ENCODE measurements at places on chromosomes 6 and 20.

DNA sequence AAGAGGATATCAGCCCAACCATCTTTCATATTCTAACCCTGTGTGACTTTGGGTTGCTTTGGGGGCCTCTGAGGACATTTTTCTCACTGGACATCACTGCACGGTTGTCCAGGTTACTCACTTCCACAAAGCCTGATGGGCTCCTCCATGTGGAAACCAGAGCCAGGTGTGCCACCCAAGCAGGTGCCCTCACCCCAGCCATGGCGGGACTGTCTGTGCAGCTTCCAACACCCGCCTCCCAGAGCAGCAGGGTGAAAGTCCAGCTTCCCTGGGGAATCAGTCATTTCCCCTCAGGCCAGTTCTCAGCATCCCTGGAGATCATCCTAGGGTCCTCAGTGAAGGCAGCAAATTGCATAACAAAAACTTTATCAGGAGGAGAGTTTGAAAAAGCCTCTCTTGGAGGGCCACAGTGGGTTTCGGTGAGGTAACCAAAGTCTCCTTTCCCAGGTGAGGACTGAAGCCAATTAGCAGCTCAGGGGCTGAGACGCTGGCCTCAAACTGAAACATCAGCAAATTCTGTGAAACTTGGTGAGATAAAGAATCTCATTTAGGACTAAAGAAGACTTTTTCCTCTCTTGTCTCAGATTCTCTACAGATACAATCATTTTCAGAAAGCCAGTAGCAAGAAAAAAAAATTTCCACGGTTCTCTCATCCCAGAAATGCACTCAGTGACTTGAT lies 289.6 kb upstream of the CDH4 start:
- no peak overlapping the region for H3K4me3 ChIP-seq
- no peaks in the 10 kb centered on the region for H3K27me3 ChIP-seq
- no peaks in the 10 kb centered on the region for H3K4me1 ChIP-seq
- no peaks in the 10 kb centered on the region for H3K36me3 ChIP-seq

- H3K27ac ChIP-seq: no peak overlapping the region
- H3K4me1 ChIP-seq: no peaks in the 10 kb centered on the region
- H3K27me3 ChIP-seq: no peaks in the 10 kb centered on the region
- DNase-seq: no peak
- H3K36me3 ChIP-seq: no peaks in the 10 kb centered on the region
- no peak overlapping the region for H3K4me3 ChIP-seq
Measured at GRCh38 chr6:32088487-32089049, 20.6 kb downstream of the TNXB start.

DNA sequence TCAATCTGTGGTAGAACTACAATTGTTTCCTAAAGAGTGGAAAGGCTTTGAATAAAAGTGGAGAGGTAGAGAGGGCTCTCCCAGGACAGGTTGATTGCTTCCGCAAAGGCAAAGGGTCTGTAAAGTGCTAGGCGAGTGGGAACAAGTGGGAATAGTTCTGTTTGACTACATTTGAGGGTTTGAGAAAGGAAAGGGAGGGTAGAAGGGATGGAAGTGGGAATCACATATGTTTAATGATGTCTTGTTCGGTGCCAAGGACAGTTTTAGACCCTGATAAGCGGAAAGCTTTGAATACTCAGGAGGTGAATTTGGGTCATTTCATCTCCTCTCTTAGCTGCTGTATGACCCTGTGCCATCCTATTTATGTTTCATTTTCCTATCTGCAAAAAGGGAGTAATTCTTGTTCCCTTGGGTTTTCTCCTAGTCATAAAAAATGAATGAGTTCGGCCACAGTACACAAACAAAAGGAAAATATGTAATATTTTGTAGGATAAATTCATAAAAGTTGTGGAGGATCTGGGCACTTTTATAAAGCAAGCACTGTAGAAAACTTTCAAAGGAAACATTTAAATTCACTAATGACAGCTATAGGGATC lies 1.7 kb upstream of the PIM1 start:
- H3K4me3 ChIP-seq: no peak overlapping the region
- H3K4me1 ChIP-seq: peaks cover 10% of the 10 kb centered on the region
- no peak for DNase-seq
- H3K36me3 ChIP-seq: peaks cover 10% of the 10 kb centered on the region
- H3K27me3 ChIP-seq: peaks cover 2% of the 10 kb centered on the region

- peaks cover 6% of the 10 kb centered on the region for H3K27me3 ChIP-seq
- peaks cover 2% of the 10 kb centered on the region for H3K4me1 ChIP-seq
- no peak overlapping the region for H3K27ac ChIP-seq
- H3K36me3 ChIP-seq: peaks cover 2% of the 10 kb centered on the region
Measured at GRCh38 chr6:130020073-130020906, 1.9 kb downstream of the L3MBTL3 start.

DNA sequence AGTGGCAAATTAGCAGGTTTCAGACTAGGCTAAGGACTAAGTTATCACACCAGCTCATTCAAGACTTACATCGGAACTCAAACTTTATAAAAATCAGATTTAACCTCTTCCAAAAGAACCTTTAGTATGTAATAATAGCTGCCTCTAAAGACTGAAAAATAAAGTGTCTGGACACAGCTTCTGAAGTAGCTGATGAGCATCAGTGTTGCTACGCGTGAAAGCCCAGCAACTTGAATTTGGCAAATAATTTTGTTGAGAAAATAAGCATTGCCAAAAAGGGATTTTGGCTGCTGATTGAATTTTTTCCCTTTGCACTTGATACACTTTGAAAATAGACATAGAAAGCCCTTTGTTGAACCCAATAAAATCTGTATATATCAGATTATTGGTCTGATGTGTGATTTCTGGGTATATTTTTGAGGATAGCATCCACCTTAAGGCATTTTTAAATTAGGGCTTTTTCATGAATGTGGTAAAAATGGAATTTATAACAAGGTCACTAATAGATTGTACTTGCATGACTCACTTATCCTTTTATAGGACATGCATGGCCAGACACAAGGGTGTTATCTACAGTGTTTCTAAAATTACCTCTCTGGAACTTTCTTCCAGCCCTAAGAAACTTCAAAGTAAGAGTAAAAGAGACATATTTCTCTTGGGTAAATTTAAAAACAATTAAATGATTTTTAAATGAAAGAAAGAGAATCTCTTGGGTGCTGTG lies 350.4 kb downstream of the TENT5A start:
- no peak overlapping the region for H3K4me3 ChIP-seq
- no peak overlapping the region for H3K27ac ChIP-seq
- H3K36me3 ChIP-seq: no peaks in the 10 kb centered on the region
- H3K4me1 ChIP-seq: no peaks in the 10 kb centered on the region
- no peaks in the 10 kb centered on the region for H3K27me3 ChIP-seq
